H7 (cell line): ENCODE measurements at places on chromosomes 2 and 18.

GRCh38 chr2:186256540-186256939 is 229.5 kb upstream of the ZC3H15 start:
- DNase-seq: no peak

DNA sequence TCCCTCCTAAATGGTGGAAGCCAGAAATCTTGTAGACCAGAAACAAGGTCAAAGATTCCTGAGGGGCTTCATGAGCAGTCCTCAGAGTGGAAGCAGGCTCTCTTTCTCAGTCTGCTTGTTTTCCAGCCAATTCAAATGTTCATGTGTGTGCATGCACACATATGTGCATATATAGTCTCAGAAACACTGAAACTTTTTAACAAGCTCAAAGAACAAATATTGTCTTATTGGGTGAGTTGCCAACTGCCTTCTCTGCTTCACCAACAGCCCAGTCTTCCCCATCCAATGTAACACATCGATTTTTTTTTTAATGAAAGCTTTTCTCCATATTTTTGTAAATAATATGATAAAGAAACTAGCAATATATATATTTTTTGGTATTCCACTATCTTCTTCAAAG is 3.7 kb downstream of the CACNB4 start:
- no peak for DNase-seq

DNA sequence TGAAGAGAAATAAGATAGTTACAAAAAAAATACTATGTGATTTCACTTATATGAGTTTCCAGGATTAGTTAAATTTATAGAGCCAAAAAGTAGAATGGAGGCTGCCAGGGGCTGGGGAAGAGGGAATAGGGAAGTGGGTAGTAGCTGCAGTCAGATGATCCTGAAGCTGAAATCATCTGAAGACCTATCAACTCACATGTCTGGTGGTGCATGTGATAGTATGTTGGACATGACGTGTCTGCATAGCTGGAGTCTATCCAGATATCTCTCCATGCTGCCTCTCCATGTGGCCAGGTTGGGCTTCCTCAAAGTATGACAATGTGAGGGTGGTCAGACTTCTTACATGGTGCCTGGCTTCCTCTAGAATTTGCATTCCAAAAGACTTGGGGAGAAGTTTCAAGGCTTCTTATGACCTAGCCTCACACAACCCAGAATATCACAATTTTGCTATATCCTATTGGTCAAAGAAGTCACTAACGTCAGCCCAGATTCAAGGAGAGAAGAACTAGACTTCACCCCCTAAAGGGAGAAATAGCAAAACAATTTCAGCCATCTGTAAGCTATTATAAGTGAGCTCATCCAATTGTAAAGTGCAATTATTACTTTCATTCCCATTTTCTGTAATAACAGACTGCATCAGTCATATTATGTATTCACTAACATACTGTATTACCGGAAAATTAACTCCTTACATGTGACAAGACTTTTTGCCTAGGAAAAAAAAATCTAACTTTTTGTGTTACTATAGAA is 14.0 kb upstream of the ZNF396 start:
- DNase-seq: no peak

DNA sequence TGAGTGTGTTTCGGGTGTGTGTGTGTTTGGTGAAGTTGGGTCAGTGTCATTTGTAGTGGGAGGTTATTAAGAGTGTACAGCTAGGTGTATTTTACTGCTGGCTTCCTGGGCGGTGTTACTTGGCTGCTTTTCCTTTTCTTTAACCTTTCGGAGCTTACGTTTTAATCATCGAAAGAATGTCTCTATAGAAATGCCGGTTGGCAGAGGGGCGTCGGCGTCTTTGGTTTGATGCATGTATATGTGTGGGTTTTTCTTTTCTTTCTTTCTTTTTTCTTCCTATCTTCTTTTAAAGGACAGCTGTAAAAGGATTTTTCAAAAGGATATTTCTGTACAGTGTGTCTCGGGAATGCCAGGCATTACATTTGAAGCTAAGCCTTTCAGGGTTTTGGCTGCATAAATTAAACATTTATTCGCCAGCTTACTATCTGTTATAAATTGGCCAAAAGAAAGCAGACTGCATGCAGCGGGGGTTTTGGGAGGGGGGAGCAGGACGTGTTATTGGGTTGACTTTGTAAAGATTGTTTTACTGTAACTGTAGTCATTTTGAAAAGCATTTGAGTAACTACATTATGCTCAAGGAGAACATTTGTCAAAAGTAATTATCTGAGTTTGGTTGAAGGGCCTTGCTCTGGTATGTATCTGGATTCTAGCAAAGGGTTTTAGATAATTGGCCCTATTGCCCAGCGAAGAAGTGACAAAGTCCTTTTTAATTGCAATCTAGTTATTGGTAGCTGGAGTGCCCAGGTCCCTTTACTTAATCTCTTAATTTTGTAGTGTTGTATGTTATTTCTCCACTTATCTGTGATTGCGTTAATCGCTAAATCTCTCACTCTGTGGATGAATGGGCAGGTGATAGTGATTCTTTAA is 1.6 kb downstream of the ASXL3 start:
- no peak for DNase-seq

DNA sequence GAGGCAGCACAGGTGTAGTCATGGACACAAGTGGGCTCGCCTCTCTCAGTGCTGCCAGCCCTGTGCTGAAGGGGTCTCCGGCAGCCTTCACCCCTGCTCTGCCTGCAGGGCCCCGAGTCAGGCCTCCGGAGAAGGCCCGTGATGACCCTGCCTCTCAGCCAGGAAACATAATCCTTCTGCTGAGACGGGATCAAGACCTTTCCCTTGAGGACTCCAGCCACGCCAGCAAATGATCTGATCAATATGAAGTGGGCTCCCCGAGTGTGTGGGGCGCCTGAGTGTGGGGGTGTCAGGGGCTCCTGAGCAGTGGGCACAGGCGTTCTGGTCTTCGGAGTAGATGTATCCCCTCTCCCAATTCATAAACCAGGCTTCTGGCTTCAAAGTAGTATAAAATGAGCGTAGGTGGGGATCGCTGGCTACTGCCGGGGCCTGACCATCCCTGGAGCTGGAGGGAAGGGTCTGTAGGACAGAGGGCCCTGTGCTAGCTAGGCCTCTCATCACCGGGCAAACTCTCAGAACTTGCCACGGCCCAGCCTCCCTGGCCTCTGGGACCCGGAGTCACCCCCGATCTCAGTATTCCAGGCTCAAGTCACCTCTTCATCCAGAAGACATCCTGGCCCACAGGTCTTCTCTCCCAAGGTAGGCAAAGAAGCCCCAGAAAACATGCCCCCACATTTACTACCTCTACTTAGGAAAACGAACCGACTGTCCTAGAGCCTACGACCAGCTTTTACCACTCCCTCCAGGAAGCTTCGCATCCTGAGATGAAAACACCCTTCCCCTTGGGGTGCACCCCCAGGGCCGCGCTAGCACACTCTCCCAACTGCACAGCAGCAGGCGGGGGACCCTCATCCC is 33.6 kb downstream of the CRACDL start:
- DNase-seq: no peak

- no peak for DNase-seq
Measured at GRCh38 chr18:31666055-31666454, 18.3 kb downstream of the B4GALT6 start.

GRCh38 chr2:47187069-47187468 is 32.0 kb upstream of the STPG4 start:
- DNase-seq: no peak

GRCh38 chr18:53056064-53056463 is 716.1 kb downstream of the DCC start:
- DNase-seq: no peak

- DNase-seq: no peak
Measured at GRCh38 chr2:46270384-46270783, 26.8 kb upstream of the EPAS1 start.

GRCh38 chr2:240411261-240412160 is 24.0 kb upstream of the GPC1 start:
- DNase-seq: no peak

- DNase-seq: no peak
Measured at GRCh38 chr2:150391779-150392178, 95.7 kb downstream of the RND3 start.

DNA sequence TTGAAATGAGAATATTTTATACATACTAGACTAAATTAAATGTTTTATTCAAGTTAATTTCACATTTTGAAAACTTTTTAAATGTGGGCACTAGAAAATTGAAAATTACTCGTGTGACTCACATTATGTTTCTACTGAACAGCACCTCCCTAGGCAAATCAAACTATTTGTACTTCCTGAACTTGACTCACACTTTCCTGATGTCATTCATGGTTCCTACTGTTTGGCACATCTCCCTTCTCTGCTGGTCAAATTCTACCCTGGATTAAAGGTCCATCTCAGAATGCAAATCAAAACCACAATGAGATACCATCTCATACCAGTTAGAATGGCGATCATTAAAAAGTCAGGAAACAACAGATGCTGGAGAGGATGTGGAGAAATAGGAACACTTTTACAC is 16.7 kb downstream of the LHCGR start:
- no peak for DNase-seq
